AML-193 (cell line): ENCODE measurements at places on chromosomes 1 and 21.

DNA sequence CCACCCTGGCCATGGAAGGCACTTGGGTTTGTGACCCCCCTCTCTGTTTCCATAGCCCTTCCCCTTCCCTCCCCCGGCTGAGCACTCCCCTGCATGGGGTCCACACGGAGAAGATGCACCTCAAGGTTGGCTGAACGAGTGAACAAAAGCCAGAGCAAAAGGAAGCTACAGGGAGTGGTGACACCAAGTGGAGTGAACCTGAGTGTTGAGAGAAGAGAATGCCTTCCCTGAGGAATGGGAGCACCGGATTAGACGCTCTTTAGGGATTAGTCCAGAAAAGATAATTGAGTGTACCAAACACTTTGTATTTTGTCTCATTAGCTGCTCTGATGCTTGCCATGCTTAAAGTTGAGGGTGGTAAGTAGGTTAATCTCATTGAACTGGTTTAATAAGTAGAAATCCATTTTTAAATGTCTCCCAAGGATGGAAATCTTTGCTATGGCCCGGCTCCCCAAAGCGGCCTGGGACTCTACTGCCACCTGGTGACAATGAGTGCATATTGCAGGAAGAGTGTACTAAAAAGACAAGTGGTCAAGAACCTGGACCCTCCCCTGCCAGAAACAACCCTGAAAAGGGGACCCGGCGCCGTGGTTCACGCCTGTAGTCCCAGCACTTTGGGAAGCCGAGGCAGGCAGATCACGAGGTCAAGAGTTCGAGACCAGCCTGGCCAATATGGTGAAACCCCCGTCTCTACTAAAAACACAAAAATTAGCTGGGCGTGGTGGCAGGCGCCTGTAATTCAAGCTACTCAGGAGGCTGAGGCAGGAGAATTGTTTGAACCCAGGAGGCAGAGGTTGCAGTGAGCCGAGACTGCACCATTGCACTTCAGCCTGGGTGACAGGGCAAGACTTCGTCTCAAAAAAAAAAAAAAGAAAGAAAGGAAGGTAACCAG, 150.6 kb upstream of the ZC3H12A start:
- DNase-seq = peak; percentile 30

- DNase-seq = peak; percentile 0
Measured at GRCh38 chr1:79777481-79778219, 771.1 kb upstream of the ADGRL4 start.

GRCh38 chr1:89271341-89272015, 1.2 kb downstream of the GBP5 start:
- peak; percentile 33 for DNase-seq

GRCh38 chr1:4825800-4826450, 171.5 kb downstream of the AJAP1 start:
- peak; percentile 10 for DNase-seq

DNA sequence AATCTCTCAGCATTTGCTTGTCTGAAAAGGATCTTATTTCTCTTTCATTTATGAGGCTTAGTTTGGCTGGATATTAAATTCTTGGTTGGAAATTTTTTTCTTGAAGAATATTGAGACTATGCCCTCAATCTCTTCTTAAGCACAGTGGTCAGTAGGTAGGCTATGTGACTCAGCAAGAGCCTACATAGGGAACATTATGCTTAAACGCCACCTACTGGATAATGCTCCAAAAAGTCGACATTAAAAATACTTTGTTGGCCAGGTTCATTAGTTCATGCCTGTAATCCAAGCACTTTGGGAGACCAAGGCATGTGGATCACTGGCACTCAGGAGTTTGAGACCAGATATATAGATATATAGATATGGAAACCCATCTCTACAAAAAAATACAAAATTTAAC, 678.0 kb upstream of the USP24 start:
- DNase-seq = peak; percentile 34

GRCh38 chr1:153945131-153945794, 1.3 kb downstream of the DENND4B start:
- peak; percentile 75 for DNase-seq

DNA sequence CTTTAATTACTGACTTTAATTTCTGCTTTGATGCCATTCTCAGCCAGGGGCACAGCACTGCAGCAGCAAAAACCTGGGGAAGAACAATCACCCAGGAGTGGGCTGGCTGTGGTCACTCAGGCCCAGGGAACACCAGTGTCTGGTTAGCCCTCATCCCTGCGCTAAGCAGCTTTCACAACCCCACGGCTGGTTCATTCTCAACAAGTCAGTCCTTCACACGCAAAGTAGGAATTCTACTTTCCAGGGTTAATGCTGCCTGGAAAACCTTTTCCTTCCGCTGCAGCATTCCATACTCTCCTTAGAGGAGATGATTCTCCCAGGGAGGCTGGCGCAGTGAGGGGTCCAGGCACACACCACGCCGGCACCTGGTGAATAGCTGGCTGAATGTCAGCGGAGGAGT, 24.3 kb upstream of the KCNE1 start:
- no peak for DNase-seq

DNA sequence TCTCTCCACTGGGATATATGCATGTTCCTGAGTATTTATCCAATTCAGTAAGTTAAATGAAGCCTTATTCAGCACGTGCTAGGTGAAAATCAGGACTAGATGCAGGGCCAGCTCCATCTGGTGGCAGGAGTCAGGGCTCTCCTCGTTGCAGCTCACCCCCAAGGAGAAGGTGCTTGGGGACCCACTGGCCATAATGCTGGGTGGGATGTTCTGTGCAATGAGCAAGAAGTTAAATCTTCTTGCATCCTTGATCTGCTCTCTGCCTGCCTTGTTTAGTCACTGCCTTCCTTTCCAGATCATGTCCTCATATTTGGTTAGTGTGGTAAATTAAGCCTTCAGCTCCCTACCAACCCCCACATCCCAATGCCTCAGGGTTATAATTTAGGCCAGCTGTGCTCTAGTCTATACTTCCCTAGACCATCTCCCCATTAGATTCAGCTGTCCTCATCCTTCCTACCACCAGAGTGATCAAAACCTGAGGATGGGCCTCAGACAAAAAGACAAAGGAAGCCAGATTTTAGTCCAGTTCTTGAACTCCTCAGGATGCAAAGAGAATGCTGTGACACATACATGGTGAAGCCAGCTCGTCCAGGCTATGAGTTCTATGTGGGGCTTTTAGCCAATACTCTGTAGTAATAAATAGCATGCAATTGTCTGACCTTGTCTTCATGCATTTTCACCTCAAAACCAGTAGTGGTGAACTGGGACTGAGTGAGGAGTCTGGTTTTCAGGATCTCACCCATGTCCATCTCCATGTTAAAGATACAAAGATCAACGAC, 55.9 kb downstream of the SEC16B start:
- DNase-seq = no peak

- DNase-seq = no peak
Measured at GRCh38 chr1:51761351-51761750, 117.2 kb downstream of the NRDC start.

GRCh38 chr1:167955915-167956314, 19.0 kb upstream of the MPC2 start:
- DNase-seq = no peak

GRCh38 chr1:244980605-244981004, 116.3 kb upstream of the HNRNPU start:
- DNase-seq = peak; percentile 17

DNA sequence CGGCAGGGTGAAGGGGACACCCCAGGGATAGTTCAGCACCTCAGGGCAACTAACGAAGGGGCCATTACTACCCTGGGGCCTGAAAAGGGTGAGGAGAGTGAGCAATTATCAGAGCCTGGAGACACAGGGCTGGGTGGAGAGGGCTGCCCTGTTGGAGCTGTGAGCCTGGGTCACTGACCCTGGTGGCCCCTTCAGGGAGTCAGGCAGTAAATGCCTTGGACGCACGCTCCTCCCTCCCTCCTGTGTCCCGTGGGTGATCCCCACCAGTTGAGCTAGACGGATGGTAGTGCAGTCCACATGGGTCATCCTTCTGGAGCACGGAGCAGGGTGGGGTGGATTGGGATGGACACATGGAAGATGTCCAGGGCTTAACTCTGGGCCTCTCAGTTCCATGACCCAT, 305.3 kb downstream of the PTPRU start:
- DNase-seq = no peak

DNA sequence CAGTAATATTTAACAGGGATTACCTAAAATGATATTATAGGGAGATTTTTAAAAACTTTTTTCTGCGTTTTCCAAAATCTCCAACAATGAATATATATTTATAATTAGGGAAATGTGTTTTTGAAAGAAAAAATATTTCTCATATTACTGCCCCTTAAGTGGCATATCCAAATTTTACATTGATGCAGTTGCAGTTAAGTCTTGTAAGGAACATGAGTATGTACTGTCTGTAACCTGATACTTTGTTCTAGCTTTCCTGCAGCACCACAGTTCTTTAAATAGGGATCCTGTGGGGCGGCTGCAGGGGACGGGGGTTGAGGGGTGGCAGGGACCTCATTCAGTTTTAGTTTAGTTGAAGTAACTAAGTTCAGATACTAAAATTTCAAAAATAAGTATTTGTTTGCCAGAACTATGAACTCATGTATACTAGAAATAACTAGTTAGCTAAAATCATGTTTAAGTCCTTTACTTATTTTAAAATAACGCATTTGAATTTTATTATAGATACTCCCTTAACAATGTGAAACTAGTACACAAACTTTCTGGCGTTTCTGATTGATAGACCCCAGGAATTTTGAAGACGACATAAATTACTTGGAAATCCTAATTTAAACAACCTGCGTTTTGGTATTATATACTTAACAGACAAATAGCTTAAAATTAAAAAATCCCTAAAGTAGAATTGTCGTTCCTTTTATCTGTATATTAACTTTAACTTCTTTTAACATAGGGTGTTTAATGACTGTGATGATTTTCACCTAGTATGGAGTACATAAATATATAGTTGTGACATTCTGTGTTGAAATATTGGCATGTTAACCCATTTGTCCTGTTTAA, 639 bp upstream of the DNAJB4 start:
- peak; percentile 81 for DNase-seq

DNA sequence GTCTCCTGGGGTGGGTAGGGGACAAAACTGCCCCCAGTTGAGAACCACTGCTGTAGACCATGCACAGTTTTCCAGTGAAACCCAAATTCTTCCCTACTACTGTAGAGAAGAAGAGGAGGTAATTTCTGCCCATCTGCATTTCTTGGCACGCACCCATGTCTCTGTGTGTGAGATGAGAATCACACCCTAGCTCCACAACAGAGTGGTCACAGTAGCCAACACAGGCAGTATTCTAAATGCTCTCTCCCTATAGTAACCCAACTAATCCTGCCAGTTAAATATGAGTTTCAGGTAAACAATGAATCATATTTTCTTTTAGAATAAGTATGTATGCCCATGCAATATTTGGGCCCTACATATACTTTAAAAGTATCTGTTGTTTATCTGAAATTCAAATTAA, 1.2 kb upstream of the CAPN2 start:
- DNase-seq = no peak

DNA sequence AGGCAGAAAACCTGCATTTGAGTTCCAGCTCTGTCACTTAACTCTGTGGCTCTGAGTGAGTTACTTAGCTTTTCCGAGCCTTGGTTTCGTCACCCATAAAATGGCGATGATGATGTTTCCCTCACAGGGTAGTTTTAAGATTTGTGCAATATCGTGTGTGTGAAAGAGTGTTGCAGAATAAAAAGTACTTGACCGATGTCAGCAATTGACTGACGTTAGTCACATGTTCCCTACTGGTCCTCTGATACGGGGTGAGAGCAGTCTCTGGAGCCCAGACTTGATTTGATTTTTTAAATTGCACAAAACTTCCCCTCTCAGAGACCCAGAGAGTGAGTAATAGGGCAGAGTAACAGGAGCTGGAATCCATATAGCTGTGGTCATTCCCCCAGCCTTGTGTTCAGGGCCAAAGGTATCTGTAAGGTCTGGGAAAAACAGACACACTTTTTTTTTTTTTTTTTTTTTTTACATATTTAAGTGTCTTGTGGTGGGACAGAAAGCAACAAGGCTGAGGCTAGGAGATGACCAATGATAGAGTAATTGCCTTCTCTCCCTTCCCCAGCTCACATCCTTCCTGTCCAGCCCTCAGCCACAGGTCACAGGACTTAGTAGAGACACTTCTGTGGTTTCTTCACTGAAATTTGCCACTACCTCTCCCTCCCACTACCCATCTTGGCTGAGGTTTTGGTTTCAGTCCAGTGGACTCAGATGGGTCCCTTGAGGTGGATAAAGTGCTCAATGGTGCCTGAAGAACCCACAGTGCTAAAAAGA, 2.0 kb downstream of the FCER1G start:
- DNase-seq = peak; percentile 96
